Non-pigmented ciliary epithelial cell (primary cell): ENCODE measurements at places on chromosomes 1 and 21.

DNA sequence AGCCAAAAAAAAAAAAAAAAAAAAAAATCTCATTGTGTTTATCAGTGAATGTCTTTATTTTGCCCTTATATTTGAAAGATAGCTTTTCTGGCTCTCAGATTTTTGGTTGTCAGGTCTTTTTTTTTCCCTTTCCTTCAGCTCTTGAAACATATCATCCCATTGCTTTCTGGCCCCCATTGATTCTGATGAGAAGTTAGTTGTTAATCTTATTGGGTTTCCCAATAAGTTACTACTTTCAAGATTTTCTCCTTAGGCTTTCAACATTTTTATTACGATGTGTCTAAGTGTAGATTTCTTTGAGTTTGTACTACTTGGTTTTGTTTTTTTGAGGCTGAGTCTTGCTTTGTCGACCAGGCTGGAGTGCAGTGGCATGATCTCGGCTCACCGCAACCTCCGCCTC lies 14.7 kb upstream of the SOAT1 start:
- DNase-seq: no peak

DNA sequence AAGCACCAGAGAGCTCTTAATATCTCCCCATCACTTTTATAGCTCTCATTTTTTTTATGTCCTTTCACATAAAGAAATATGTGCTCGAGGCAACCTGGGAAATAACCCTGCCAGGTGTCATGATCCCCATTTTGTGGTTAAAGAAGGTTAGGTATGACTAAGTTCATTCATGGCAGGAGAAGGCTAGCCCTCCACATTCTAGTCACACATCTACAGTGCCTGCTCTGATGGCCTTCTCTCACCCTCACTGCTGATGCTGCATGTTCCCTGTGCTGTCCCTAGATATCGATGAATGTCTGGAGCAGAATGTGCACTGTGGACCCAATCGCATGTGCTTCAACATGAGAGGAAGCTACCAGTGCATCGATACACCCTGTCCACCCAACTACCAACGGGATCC lies 187.5 kb downstream of the TPR start:
- DNase-seq: no peak

DNA sequence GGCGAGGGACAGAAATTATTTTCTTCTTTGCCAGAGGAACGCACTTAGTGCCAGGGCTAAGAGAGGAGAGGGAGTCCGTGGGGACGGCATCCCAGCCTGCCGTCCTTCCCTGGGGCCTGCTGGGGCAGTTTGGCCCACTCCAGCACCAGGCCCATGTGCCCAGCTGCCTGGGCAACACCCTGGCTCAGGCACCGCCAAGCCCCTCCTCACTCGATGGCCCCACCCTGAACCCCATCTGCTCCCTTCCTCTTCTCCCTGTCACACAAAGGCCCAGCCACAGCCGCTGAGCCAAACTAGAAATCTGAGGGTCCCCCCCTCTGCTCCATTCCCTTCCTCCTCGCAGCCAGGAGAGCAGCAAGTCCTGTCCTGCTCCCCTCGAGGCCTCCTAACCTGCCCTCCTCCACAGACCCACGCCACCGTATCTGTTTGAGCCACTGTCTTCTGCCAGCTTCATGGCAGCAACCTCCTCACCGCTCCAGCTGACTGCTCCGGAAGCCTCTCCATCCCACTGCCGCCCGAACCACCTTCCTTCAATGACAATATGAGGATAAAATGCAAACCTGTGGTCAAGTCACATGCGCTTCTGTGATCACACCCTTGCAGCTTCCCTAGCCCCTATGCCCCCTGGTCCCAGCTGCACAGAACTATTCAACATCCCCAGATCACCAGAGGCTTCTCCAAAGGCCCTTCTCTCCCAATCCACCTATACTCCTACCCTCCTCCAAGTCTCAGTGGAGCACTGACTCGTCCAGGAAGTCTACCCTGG lies 8.4 kb upstream of the TNNI1 start:
- no peak for DNase-seq

- no peak for DNase-seq
Measured at GRCh38 chr21:41864311-41865001, 14.7 kb downstream of the PRDM15 start.

DNA sequence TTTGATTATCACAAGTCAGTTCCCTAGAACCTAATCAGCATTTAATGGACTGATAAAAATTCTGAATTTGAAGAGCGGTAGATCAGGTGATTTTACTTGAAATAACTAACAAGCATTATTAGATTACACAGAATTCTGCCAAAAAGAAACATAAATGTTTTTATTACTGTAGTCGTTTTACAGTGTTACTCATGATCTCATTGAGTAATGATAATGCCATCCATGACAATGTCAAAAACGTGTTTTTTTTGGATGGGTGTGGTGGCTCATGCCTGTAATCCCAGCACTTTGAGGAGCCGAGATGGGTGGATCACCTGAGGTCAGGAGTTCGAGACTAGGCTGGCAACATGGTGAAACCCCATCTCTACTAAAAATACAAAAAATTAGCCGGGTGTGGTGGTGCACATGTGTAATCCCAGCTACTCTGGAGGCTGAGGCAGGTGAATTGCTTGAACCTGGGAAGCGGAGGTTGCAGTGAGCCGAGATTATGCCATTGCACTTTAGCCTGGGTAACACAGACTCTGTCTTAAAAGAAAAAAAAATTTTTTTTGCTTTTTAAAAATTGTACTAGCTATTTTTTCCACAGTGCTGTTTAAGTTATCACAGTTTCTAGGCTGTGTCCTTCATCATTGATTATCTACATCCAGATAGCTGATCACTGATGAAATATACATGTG lies 56.6 kb downstream of the LAMC1 start:
- no peak for DNase-seq

DNA sequence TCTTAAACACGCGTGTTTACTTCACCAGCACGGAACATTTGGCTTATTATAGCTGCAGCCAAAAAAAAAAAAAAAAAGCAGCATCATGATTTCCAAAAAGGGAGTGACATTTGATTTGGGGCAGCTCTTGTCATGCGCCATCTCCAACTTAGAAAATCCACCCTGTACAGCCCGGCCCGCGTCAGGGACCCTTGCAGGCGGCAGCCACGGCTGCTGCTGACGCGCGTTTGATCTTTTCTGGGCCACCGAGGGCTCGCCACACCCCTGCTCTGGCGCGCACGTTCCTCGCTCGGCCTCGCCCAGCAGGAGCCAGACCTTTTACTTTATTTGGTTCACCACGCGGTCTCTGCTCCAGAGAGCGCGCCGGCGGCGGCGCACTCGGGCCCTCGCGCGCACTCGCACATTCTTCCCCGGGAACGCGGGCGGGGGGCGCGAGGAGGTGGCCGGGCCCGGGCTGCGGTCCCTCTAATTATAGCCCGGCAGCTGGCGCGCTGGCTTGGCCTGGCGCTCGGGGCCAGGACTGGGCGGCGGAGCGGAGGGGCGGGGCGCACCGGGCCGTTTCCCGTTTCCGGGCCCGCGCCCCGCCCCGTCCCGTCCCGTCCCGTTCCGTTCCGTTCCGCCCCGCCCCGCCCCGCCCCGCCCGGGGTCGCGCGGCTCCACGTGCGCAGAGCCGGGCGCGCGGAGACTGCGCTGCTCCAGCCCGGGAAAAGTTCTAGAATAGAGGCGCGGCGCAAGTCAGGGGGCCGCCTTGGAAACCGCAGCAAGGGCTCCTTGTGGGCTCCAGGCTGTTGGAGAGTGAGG lies 10.2 kb downstream of the IRF2BP2 start:
- DNase-seq: no peak

GRCh38 chr1:214458541-214458940 lies 92.9 kb downstream of the PTPN14 start:
- no peak for DNase-seq
